GM23248 (cell line): ENCODE measurements at places on chromosomes 2 and 18. TPM values are rescaled to one million over a fixed set of nuclear protein-coding genes. Genes with fewer than 3 reads are reported as not detected.

Gene TTC21B
- 6.6 and 7.6 TPM in 2 replicates for polyA plus RNA-seq

DNA sequence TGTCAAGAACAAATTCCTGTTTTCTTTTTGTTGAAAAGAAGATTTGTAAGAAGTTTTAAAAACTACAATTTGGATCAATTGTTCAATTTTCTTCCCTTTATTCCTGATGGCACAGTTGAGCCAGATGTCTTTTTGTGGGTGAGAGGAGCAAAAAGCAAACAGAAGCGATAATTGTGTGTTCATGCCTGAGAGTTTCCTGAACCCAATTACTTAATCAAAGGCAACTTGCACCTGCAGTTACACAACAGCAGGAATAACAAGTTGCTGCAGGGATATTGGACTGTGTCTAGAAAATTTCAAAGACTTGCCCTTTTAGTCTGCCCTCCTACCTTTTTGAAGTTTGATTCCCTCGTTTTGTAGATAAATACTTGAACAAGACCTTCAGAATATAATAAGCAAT is 383.6 kb downstream of the DSEL start:
- DNase-seq, result no peak
- no peaks in the 10 kb centered on the region for H3K36me3 ChIP-seq
- no peaks in the 10 kb centered on the region for H3K4me1 ChIP-seq
- no peak overlapping the region for H3K27ac ChIP-seq

Gene CIB4
- polyA plus RNA-seq, result not detected in 2 replicates

GRCh38 chr2:143146815-143147530 is 17.8 kb downstream of the ARHGAP15 start:
- H3K27ac ChIP-seq, result no peak overlapping the region
- no peak for DNase-seq
- no peaks in the 10 kb centered on the region for H3K36me3 ChIP-seq
- no peaks in the 10 kb centered on the region; the same call in none of the 2 replicates for H3K27me3 ChIP-seq
- H3K4me1 ChIP-seq, result no peaks in the 10 kb centered on the region
- H3K4me3 ChIP-seq, result no peak overlapping the region

GRCh38 chr2:33521791-33522281 is 45.4 kb downstream of the RASGRP3 start:
- H3K27me3 ChIP-seq, result no peaks in the 10 kb centered on the region
- peak overlapping the region; percentile 56 for H3K27ac ChIP-seq
- no peak overlapping the region for H3K4me3 ChIP-seq

GRCh38 chr18:13447621-13448334 is 229.2 kb downstream of the LDLRAD4 start:
- peak overlapping the region; percentile 64 for H3K4me3 ChIP-seq
- H3K36me3 ChIP-seq, result no peaks in the 10 kb centered on the region
- peaks cover 5% of the 10 kb centered on the region; the same call in 1 of the 2 replicates for H3K27me3 ChIP-seq
- peak; percentile 96 for DNase-seq
- H3K4me1 ChIP-seq, result peaks cover 10% of the 10 kb centered on the region

GRCh38 chr18:51196811-51197660 is 445 bp downstream of the MEX3C start:
- H3K4me3 ChIP-seq, result peak overlapping the region; percentile 94
- H3K27me3 ChIP-seq, result no peaks in the 10 kb centered on the region
- H3K4me1 ChIP-seq, result peaks cover 32% of the 10 kb centered on the region
- peak overlapping the region; percentile 91 for H3K27ac ChIP-seq
- H3K36me3 ChIP-seq, result no peaks in the 10 kb centered on the region
- DNase-seq, result peak; percentile 75

GRCh38 chr2:73503992-73504570 is 118.4 kb downstream of the ALMS1 start:
- peaks cover 3% of the 10 kb centered on the region; the same call in 1 of the 2 replicates for H3K4me1 ChIP-seq
- H3K4me3 ChIP-seq, result no peak overlapping the region
- H3K27me3 ChIP-seq, result no peaks in the 10 kb centered on the region
- no peaks in the 10 kb centered on the region for H3K36me3 ChIP-seq
- no peak for DNase-seq

DNA sequence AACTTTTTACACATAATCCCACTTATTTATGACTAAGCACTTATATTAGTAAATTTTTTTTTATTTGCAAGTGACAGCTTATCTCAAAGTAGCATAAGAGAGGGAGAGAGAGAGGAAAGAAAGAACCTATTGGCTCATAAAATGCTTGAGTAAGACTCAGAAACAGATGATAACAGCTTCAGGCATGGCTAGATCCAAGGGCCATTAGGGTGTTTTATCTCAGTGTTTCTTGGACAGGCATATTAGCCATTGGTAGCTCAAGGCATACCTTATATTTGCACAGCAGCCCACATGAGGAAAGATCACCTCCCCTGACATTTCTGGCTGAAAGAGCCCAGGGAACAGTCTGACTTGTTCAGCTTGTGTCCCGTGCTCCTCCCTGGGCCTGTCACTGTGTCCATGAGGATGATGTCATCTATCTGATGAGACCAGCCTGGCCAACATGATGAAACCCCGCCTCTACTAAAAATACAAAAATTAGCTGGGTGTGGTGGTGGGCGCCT is 64.4 kb downstream of the IL1R2 start:
- peaks cover 40% of the 10 kb centered on the region for H3K4me1 ChIP-seq
- H3K27me3 ChIP-seq, result no peaks in the 10 kb centered on the region
- H3K27ac ChIP-seq, result peak overlapping the region; percentile 36
- no peaks in the 10 kb centered on the region for H3K36me3 ChIP-seq
- H3K4me3 ChIP-seq, result no peak overlapping the region

DNA sequence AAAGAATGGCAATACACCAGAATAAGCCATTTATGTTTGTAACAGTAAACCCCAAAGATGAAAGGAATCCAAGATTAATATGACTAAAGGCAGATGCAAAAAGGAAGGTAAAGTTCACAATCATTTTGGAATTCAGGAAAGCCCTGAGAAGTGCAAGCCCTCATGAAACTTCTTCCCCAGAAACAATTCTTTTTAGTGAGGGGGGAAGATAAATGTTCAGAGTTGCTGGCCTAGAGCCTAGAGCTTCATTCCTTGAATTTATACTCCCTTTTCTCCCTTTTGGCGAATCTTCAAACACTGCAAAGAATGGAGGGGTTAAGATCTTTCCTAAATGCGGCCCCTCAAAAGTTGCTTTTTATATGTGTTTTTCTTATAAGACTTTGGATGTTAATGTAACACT is 368.8 kb downstream of the MEIS1 start:
- no peaks in the 10 kb centered on the region for H3K36me3 ChIP-seq
- no peak overlapping the region for H3K27ac ChIP-seq
- no peak overlapping the region for H3K4me3 ChIP-seq
- 0 out of 2 replicates have a peak, but pooled peaks cover 9% of the 10 kb centered on the region for H3K4me1 ChIP-seq
- peak; percentile 5 for DNase-seq

Gene ALK
- polyA plus RNA-seq, result 0.05 TPM in 1 of 2 replicates, not detected in the other

DNA sequence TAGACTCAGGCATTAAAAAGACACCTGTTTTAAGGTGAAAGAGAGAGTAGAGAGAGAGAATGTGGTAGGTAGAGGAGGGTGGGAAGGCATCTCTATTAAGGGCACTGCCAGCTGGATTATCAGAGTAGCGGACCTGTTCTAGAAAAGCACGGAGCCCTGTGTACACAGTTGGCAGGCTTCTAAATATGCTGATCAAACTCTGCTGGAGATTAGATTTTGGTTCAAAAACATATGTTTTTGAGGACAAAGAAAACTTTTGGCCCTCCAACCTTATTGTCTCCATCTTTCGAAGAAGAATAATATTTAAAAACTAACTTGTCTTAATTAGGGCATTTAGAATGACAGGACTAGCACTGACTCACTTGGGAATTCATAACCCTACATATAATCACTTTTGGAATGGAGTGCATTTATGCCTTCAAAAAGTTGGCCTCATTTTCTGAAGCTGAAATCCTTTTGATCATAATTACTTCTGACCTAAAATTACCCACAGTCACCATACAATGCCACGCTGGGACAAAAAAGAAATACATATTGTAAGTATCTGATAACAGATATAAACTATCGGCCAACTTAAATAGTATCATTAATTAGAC is 254.6 kb downstream of the MEIS1 start:
- H3K36me3 ChIP-seq, result no peaks in the 10 kb centered on the region
- no peaks in the 10 kb centered on the region for H3K27me3 ChIP-seq
- no peak for DNase-seq
- no peak overlapping the region for H3K27ac ChIP-seq
- no peak overlapping the region for H3K4me3 ChIP-seq

Gene CRYBA2
- not detected in 2 replicates for polyA plus RNA-seq

GRCh38 chr2:219744600-219744999 is 117.2 kb downstream of the SLC4A3 start:
- no peak for DNase-seq
- H3K27me3 ChIP-seq, result peaks cover 33% of the 10 kb centered on the region
- H3K27ac ChIP-seq, result no peak overlapping the region
- no peaks in the 10 kb centered on the region for H3K36me3 ChIP-seq
- no peak overlapping the region for H3K4me3 ChIP-seq
